ENCODE measurements at places on chromosomes 2 and 18.

DNA sequence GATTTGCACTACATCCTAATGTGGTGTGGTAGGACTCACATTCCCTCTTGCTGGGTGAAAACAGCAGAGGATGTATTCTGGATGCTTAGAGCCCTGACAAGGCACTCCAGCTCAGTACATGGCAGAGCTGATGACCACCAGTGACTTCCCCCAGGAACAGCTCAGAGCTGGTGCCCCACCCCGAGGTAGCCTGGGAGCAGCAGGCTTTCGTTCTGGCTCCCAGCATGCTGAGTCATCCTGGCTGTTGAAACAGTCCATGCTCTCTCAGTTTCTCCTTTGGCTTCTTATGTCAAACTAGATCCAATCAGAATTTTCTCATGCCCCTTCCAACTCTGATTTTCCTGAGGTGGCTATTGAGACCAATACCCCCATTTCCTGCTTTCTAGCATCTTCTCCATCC lies 438.2 kb downstream of the NBAS start:
- no peak for DNase-seq

DNA sequence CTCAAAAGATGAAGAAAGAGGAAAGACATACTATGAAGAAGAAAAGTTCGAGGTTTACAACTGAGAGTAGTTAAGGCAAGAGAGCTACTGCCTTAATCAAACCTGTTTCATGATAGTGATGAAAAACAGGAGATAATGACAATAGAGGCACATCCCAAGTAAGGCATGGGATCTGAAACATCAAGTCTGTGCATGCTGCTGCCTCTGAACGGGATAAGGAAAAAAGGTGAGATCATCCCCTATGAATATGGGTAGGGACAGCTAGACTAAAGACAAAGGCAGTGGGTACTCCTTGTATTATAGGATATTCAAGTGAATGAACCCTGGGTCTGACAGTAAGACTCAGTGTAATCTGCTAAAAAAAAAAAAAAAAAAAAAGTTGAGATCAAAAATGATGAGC lies 3.0 kb downstream of the EXOC6B start:
- DNase-seq: no peak

- no peak for DNase-seq
These were observed 537.1 kb upstream of the ID2 start for GRCh38 chr2:8144785-8145184.

DNA sequence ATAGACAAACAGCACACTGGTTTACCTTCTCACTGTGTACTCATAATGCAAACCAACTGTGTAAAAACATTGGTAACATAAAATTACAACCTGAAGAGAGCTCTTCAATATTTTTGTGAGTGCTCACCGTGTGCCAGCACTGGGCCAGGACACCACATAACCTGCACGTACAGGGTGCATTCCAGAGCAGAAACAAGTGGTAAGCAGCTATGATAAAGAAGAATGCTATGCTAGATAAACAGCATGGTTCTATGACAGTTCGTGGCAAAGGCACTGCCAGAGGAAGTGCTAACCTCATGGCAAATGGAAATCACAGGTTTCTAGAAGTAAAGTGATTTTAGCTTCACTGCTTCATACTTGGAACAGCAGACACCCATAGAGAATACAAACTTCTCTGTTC lies 343.5 kb downstream of the MTX2 start:
- no peak for DNase-seq
